ENCODE measurements at places on chromosomes 5 and 9. TPM values are rescaled to one million over a fixed set of nuclear protein-coding genes. Genes with fewer than 3 reads are reported as not detected.

DNA sequence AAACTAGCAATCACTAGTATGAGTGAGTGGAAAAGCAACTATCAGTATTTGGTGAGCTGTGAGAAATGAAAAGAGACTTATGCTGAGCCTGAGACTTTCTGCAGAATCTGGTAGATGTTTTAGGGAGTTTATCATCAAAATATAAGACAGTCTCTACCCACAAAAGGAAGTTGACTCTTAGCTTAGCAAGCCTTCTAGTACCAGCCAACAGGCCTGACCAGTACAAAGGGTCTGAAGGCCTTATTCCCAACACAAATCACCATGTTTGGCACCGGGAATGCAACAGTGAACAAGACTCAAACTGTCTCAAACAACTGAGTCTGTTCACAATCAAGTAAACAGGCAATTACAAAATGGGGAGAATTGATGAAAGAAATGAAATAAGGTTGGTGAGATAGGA, 244.4 kb downstream of the CWC27 start:
- no peak for DNase-seq

DNA sequence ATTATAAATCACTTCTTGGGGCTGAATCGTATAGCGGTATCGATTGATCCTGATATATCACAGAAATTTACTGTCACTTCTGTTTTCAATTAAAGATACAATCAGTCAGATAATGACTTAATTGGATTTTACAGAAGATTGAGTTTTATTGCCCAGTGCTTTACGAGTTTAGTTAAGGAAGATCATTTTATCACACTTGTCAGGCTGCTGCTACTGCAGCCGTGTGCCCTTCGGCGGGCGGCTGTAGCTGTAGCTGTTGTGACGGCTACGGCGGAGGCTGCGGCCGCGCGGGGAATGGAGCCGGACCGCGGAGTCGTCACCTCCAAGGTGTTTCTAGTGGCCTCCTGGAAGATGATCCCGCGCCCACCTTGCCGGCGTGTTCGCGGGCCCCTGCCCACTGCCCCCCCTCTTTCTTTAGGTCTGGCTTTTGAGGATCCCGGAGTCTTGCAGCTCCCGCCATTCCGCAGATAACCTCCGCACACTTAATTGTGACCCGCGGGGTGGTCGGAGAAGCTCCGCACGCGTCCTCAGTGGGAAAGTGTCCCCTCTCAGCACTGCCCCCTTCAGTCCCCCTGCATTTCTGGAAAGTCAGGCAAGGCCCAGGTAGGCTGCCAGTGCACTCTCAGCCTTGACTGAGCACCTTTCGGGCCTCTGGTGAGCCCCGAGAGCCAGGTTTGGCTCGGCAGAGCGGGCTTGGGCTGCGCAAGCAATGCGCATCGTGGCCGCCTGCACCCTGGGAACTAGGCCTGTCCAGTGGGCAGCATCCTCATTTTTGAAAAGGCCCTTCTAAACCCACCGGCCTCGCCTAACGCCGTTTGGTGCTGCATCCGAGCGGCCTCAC, 6.9 kb upstream of the DMRT3 start:
- no peak for DNase-seq

- DNase-seq, result no peak
Measured at GRCh38 chr9:89536145-89536574, 38.2 kb upstream of the SEMA4D start.

DNA sequence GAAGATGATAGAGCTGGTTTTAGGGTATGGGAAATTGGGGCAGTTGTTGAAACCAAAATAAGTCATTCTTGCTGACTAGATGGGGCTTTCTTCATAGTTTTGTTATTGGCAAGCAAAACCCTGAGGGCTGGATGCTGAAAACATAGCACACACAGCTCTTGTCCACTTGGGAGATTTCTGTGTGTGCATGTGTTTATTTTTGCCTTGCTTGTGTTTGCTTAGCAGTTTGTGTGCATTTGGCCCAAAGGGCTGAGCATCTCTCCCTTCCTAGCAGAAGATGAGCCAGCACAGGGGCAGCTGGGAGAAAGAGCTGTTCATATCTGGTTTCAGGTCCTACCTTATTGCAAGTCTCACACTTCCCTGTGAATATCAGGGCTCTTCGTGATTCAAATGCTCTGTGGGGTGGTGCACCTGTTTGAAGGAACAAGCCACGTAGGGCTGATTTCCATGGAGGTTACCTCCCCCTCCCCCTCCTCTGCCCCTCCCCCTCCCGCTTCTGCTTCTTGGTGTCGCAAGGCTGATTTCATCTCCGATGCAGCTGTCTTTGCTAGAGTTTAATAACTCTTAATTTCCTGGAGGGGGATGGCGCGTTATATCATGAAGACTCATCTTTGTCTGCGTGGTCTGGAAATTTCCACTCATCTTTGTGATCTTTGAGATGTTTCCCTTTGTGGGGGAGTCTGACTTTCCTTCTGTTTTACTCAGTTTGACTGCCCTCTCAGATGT, 296.5 kb downstream of the ARHGAP26 start:
- no peak for DNase-seq

DNA sequence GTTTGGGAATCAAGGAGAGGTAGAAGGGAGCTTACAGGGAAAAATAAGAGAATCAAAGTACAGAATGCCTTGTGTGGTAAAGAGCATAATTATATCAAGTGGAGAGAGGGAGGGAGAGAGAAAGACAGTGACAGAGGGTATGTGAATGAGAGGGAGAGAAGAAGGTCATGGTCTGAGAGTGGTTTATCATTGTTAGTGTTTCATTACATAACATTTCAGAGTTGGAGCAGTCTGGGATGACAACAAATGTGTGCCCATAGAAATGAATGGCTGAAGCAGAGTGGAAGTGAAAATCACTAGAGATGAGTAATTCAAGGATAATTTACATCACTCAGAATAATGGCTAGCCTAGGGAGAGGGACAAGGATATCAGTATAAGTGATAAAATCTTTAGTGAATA, 799.2 kb downstream of the TLE1 start:
- no peak for DNase-seq

- no peak for DNase-seq
Measured at GRCh38 chr5:87776785-87777184, 364.1 kb upstream of the CCNH start.

- no peak for DNase-seq
Measured at GRCh38 chr5:6634788-6635430, 1.7 kb downstream of the SRD5A1 start.

DNA sequence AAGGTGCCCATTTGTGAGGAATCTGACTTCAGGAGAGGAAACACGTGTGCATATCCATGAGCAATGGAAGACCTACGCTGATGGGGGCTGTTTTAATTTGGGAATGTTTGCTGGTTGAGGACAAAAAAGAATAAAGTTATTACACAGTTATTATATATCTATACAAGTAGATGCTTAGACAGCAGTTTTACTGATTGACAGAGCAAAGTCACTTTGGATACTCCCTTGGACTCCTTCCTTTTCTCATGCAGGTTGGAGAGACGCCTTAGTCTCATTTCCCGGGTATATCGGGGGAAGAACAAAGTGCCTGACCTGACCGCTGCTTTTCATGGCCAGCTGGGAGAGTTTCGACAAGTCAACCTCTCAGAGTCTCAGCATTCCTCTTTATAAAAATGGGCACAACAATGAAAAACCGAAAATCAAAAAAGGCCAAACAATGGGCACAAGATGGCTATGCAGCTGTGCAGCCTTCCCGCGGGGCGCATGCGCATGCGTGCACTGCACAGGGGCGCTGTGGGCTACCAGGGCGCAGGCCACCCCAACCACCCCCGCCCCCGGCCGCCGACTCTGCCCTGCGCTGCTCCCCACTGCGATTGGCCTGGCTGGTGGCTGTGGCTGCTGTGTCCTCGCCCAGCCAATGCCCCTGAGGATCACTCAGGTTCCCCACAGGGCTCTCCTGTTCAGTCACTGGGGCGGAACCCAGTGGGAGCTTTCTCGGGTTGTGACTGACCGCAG, 18.1 kb downstream of the NFIL3 start:
- no peak for DNase-seq

GRCh38 chr5:122985954-122986721, 50.4 kb downstream of the PPIC start:
- no peak for DNase-seq

DNA sequence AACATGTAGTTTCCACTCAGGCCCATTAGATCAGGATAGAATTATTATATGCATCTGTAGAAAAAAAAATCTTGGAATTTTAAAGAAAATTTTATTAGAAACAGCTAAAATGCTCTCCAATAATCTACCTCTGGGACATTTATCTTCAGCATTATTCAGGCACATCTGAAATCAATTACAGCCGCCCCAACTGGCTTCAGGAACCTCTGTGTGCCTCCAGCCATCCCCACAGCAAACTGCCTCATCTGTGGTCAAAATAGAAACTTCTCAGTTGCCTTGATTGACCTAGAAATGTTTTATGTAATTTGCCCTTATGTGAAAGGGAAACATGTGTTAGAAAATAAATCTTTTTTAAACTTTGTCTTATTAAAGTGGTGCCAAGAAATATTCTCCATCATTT, 120.1 kb upstream of the LPAR1 start:
- no peak for DNase-seq

DNA sequence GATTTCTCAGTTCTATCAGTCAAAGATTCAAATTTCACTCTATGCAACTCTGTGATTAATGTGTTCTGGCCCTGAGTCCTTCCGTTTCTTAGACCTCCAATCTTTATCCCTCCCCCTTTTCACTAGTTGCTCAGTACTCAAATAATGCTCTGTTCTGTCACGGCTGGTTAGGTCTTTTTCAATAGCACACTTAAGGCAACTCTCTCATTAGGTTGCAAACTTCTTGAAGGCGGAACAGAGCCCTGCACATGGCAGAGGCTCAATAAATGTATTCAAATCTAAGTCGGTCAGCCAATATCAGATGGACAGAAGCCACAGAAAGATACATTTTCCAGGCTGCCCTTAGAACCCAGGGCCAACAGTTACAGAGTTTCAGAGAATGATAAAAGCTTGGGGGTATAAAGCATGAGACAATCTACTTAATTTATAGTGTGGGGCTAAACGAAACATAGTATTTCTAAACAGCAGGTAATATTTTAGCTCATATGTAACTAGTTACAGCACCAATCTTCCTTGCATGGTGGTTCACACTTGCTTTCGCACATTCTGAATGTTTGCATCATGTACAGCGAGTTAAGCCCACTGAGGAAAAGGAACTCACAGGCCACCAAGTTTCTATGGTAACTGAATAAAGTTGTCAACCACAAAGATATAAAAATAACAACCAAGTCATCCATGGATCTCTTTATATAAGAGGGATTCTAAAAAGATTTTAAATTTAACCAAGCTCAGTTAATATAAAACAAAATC, 67.1 kb upstream of the GOLPH3 start:
- DNase-seq, result no peak

DNA sequence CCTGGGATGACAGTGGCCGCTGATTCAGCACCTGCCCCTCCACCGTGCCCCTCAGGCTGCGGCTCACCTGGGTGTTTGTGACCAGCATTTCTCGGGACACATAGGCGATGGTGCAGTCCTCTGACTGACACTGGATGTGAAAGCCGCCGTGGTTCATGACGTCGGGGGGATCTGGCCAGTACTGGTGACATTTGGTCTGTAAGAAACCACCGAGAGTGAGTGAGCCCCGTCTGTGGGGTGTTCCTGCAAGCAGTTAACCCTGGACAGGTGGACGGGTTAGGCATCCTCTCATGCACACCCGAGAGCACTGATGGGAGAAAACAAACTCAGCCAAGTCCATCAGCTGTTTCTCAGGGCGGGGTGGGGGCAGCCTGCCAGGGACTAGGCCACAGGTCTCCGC, 62.5 kb upstream of the EPB41L4B start:
- DNase-seq, result no peak

- no peak for DNase-seq
Measured at GRCh38 chr5:138610415-138610917, 35.3 kb upstream of the HSPA9 start.

GRCh38 chr9:1222511-1222910, 172.4 kb downstream of the DMRT2 start:
- no peak for DNase-seq

- no peak for DNase-seq
Measured at GRCh38 chr5:134551901-134552300, 26.4 kb downstream of the JADE2 start.

- no peak for DNase-seq
Measured at GRCh38 chr5:219991-220390, 1.9 kb downstream of the SDHA start.

DNA sequence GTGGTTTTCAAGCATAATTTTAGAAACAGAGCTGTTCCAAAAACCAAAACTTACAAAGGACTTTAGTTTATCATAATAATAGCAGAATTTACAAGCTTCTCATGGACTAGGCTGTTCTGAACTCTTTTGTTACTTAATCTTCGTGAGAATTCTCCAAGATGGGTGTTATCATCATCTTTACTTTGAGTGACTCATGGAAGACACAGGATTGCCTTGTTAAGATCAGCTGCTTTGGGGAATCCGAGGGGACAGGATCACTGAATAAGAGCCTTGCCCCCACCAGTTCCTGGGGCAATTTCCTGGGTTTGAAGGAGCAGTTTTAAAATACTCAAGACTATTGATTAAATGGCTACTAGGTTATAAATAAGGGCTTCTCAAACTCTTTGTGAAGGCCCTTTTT, 80.5 kb downstream of the CFAP90 start:
- DNase-seq, result no peak

GRCh38 chr9:70177121-70177520, 81.7 kb upstream of the SMC5 start:
- no peak for DNase-seq

The CTXN3 gene
- total RNA-seq, result not detected

The FBP2 gene
- not detected for total RNA-seq

The SLC45A2 gene
- total RNA-seq, result not detected

The TYRP1 gene
- total RNA-seq, result not detected

The IL13 gene
- not detected for total RNA-seq

The DAB2IP gene
- 41.4 TPM for total RNA-seq

The GLDC gene
- total RNA-seq, result 101 TPM

The LCP2 gene
- 0.26 TPM for total RNA-seq

The PCSK1 gene
- 3.2 TPM for total RNA-seq

The KCNMB1 gene
- total RNA-seq, result 0.10 TPM

The PCDHB13 gene
- 1.1 TPM for total RNA-seq

The ROPN1L gene
- total RNA-seq, result 0.73 TPM

The STPG3 gene
- total RNA-seq, result not detected
